ENCODE measurements at places on chromosomes 1 and 21. TPM values are rescaled to one million over a fixed set of nuclear protein-coding genes. Genes with fewer than 3 reads are reported as not detected.

Gene CHIA
- not detected for total RNA-seq

Gene VCAM1
- total RNA-seq, result 0.07 TPM

Gene CRYAA
- total RNA-seq, result not detected

Gene THEMIS2
- total RNA-seq, result 18.7 TPM

Gene CRP
- not detected for total RNA-seq

Gene OR2T11
- total RNA-seq, result not detected

Gene IL10
- total RNA-seq, result not detected

Gene CLCA2
- total RNA-seq, result not detected

Gene OR2L8
- 0.24 TPM for total RNA-seq

Gene FCRL2
- total RNA-seq, result not detected

Gene INAVA
- total RNA-seq, result 37.2 TPM

Gene PDZK1
- not detected for total RNA-seq

Gene ADAM30
- not detected for total RNA-seq

Gene RASSF5
- total RNA-seq, result 0.50 TPM

Gene NGF
- not detected for total RNA-seq

Gene PCBP3
- total RNA-seq, result 10.8 TPM

Gene GRIK1
- not detected for total RNA-seq

Gene GABPB2
- total RNA-seq, result 4.1 TPM

Gene TLCD4
- total RNA-seq, result 2.0 TPM

Gene ANKRD45
- total RNA-seq, result 0.44 TPM

Gene ADGRL4
- total RNA-seq, result 0.63 TPM

Gene FMN2
- 0.61 TPM for total RNA-seq

Gene UROD
- 90.4 TPM for total RNA-seq

Gene SPRR1B
- not detected for total RNA-seq

Gene LMX1A
- not detected for total RNA-seq

Gene OVAAL
- not detected for total RNA-seq

Gene OLFM3
- 0.29 TPM for total RNA-seq

Gene HAX1
- 80.4 TPM for total RNA-seq

Gene UTP11
- total RNA-seq, result 63.1 TPM

Gene CCDC185
- total RNA-seq, result not detected

Gene AVPR1B
- not detected for total RNA-seq

Gene GJA5
- 0.33 TPM for total RNA-seq

Measured in H9 (cell line).